ENCODE measurements at places on chromosomes 13 and 19. TPM values are rescaled to one million over a fixed set of nuclear protein-coding genes. Genes with fewer than 3 reads are reported as not detected.

The CYP2B6 gene
- not detected for total RNA-seq

The SYNGR4 gene
- total RNA-seq, result not detected

The ZNF468 gene
- total RNA-seq, result 25.2 TPM

The DPF1 gene
- total RNA-seq, result not detected

The CAPN12 gene
- 19.5 TPM for total RNA-seq

DNA sequence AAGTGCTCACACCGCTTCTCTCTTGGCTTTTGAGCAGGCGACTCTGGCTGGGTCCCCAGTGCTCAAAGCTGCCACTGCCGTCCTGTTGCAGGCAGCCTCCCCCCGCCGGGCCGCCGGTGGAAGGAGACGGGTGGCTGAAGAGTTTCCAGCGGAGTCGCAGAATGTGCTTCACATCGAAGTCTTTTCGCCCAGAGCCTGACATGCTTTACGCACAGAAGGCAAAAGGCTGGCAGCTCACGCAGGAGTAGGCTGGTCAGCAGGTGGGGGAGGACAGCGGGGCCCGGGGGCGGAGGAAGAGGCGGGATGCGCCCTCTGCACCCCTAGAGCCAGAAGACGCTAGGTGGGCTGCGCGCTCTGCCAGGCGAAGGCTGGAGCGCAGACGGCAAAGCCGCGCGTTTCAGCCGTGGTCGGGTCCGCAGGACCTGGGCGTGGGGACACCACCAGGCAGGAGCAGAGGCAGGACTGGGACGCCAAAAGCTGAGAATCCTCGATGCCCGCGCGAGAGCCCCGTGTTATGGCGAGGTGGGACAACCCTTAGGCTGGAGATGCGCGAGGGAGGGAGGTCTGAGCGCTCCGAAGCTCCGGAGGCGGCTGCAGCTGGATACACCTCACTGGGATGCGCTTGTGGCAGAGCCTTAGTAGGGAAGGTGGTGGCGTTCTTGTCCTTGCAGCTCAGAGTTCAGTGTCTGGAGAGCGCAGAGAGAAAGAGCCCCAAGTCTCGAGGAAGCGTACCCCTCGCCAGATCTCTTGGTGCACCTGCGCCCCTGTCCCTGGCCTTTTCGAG lies at the start of gene ATXN8OS:
TSS of gene ATXN8OS (plus strand) at position 329 of the 784 bp plus-strand sequence.
- no peaks in the 10 kb centered on the region for H3K36me3 ChIP-seq
- H3K27ac ChIP-seq, result no peak within 1 kb of the TSS
- no peaks in the 10 kb centered on the region for H3K4me1 ChIP-seq
- DNase-seq, result no peak
- no peaks in the 10 kb centered on the region for H3K27me3 ChIP-seq

GRCh38 chr13:25908366-25908765 lies 143.4 kb downstream of the SHISA2 start:
- H3K36me3 ChIP-seq, result no peaks in the 10 kb centered on the region
- no peak overlapping the region for H3K27ac ChIP-seq
- no peaks in the 10 kb centered on the region for H3K27me3 ChIP-seq
- no peak overlapping the region for H3K4me3 ChIP-seq

DNA sequence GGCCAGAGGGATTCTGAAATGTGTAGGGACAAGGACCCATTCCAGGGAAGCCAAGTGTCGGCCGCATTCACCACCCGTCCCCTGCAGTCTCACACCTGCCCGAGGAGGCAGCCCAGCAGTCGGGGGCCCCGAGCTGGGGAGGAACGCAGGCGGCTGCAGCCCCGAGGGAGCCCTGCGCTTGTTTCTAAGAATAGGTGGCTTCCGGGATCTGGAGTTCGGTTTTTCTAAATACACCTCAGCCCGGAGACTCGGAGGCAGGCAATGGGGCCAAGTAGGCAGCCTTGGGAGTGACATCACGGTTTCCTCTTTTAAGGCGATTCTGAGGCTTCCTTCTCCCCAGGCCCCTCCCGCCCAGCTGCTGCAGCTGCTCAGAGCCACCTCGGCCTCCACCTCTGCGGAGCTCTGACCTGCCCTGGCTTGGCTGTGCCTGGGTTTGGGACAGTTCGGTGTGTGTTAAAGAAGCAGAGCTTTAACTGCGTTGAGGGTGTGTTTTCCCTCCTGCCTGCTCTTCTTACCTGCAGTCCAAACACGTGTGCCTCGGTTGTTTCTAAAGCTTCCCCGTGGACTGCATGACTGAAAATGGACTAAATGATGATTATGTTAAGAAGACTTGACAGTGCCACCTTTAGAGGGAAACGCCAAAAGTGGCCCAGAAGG lies 80.5 kb downstream of the COL4A2 start:
- no peak overlapping the region for H3K4me3 ChIP-seq
- no peak overlapping the region for H3K27ac ChIP-seq
- no peak for DNase-seq
- no peaks in the 10 kb centered on the region for H3K27me3 ChIP-seq
- no peaks in the 10 kb centered on the region for H3K36me3 ChIP-seq
- H3K4me1 ChIP-seq, result no peaks in the 10 kb centered on the region

DNA sequence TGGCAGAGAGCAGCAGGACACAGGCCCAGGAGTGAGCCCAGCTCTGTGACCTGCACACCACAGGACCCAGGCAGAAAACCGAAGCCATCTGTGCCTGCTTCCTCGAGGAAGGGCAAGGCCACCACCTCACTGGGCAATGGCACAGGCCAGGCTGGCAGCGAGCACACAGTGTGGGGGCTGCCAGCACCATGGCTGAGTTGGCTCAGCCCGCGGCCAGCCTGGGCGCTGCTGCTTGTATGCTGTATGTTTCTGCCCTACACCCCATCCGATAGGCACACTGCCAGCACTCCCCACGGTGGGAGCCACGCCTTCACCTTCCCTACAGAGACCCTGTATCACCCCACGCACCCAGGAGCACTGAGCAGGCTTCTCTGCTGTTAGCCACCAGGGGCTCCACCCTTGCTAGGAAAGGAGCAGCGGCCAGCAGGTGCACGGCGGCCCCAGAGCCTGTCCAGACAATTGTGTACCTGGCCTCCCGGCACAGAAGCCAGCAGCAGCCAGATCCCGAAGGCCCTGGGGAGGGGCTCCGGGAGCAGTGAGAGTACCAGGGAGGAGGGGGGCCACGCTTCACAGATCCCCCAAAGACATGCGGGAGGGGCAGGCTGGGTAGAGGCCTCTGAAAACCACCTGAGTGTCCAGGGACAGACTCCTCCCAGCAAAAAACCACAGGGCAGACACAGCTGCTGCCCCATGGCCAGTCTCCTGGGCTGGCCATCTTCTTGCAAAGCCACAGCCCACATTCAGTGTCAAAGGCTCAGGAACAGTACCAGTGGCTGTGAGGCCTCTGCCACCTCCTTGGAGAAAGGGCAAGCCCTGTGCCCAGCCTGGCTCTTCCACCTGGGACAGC lies 56.1 kb downstream of the MLLT1 start:
- no peak overlapping the region for H3K27ac ChIP-seq
- H3K4me1 ChIP-seq, result no peaks in the 10 kb centered on the region
- H3K36me3 ChIP-seq, result peaks cover 10% of the 10 kb centered on the region
- no peak for DNase-seq
- H3K4me3 ChIP-seq, result no peak overlapping the region

- no peak overlapping the region for H3K27ac ChIP-seq
- no peak for DNase-seq
- H3K27me3 ChIP-seq, result no peaks in the 10 kb centered on the region
- peaks cover 21% of the 10 kb centered on the region for H3K4me1 ChIP-seq
- H3K4me3 ChIP-seq, result no peak overlapping the region
- H3K36me3 ChIP-seq, result no peaks in the 10 kb centered on the region
These were observed 2.1 kb upstream of the PTBP1 start for GRCh38 chr19:795073-795611.

GRCh38 chr19:23718802-23719201 lies 31.8 kb upstream of the ZNF675 start:
- no peaks in the 10 kb centered on the region for H3K36me3 ChIP-seq
- no peaks in the 10 kb centered on the region for H3K27me3 ChIP-seq

- H3K27me3 ChIP-seq, result no peaks in the 10 kb centered on the region
- no peak overlapping the region for H3K4me3 ChIP-seq
- peaks cover 55% of the 10 kb centered on the region for H3K36me3 ChIP-seq
- no peak for DNase-seq
- H3K4me1 ChIP-seq, result peaks cover 11% of the 10 kb centered on the region
These were observed 27.3 kb upstream of the GPI start for GRCh38 chr19:34337739-34338138.

- peaks cover 53% of the 10 kb centered on the region for H3K4me1 ChIP-seq
- H3K27me3 ChIP-seq, result no peaks in the 10 kb centered on the region
- H3K4me3 ChIP-seq, result no peak overlapping the region
- H3K27ac ChIP-seq, result peak overlapping the region; percentile 78
- peak; percentile 82 for DNase-seq
- no peaks in the 10 kb centered on the region for H3K36me3 ChIP-seq
These were observed 20.8 kb upstream of the ERCC1 start for GRCh38 chr19:45444318-45445041.

GRCh38 chr13:51740698-51741097 lies 63.3 kb downstream of the DHRS12 start:
- no peak overlapping the region for H3K27ac ChIP-seq
- H3K4me3 ChIP-seq, result no peak overlapping the region
- peaks cover 13% of the 10 kb centered on the region for H3K36me3 ChIP-seq

GRCh38 chr19:45440259-45440638 lies 16.5 kb upstream of the ERCC1 start:
- no peak overlapping the region for H3K4me3 ChIP-seq
- H3K4me1 ChIP-seq, result peaks cover 39% of the 10 kb centered on the region
- H3K36me3 ChIP-seq, result no peaks in the 10 kb centered on the region
- peak overlapping the region; percentile 62 for H3K27ac ChIP-seq
- no peak for DNase-seq
- no peaks in the 10 kb centered on the region for H3K27me3 ChIP-seq

DNA sequence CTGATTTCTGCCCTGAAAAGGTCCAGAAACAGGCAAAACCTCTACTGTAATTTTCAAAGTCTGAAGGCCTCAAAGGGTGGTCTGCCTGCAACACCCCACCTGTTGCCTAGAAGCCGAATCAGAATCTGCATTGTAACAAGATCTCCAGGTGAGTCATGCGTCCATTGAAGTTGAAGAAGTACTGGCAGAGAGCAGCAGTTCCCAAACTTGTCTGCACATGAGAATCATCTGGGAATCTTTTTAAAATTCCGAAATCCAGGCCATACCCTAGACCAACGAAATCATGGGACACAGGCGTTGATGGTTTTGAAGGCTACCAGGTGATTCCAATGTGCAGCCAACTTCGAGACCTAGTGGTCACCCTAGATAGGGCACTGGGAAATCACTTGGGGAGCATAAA lies 16.0 kb upstream of the CLN5 start:
- H3K4me3 ChIP-seq, result no peak overlapping the region
- DNase-seq, result no peak
- H3K27me3 ChIP-seq, result no peaks in the 10 kb centered on the region

GRCh38 chr19:50430888-50431342 lies 1.8 kb upstream of the MYBPC2 start:
- peak overlapping the region; percentile 65 for H3K4me3 ChIP-seq
- H3K27ac ChIP-seq, result no peak overlapping the region
- DNase-seq, result no peak
- H3K4me1 ChIP-seq, result peaks cover 13% of the 10 kb centered on the region
- no peaks in the 10 kb centered on the region for H3K27me3 ChIP-seq
- no peaks in the 10 kb centered on the region for H3K36me3 ChIP-seq

GRCh38 chr13:37109051-37109678 lies 3.7 kb upstream of the CSNK1A1L start:
- H3K36me3 ChIP-seq, result no peaks in the 10 kb centered on the region
- no peak for DNase-seq
- H3K4me3 ChIP-seq, result no peak overlapping the region
- no peak overlapping the region for H3K27ac ChIP-seq

All from CD4-positive, alpha-beta memory T cell (primary cell).